ENCODE measurements at places on chromosomes 7 and 10.

DNA sequence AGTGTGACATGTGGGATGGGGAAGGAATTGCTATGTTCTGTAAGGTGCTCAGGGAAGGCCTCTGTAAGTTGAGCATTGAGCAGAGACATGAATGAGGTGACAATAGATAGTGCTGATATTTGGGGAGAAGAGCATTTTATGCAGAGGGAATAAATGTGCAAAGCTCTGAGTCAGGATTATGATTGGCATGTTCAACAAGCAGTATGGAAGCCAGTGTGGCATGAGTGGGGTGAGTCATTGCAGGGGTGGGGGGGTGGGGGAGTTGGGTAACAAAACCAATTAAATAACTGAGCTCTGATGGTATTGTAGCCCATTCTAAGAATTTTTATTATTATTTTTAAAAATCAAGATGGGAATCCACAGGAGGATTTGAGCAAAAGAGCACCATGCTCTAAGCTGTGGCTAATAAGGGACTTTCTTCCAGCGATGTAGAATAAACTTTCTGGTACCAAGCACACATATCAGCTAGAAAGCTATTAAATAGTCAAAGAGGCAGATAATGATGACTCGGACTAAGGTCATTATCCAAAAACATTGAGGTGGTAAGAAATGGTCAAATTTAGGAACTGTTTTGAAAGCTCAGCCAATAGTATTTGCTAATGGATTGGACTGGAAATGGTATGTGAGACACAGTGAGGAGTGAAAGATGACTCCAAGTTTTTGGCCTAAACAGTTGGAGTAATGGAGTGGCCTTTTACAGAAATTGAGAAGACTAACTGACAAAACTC, 96.4 kb downstream of the PRKG1 start:
- DNase-seq = no peak

DNA sequence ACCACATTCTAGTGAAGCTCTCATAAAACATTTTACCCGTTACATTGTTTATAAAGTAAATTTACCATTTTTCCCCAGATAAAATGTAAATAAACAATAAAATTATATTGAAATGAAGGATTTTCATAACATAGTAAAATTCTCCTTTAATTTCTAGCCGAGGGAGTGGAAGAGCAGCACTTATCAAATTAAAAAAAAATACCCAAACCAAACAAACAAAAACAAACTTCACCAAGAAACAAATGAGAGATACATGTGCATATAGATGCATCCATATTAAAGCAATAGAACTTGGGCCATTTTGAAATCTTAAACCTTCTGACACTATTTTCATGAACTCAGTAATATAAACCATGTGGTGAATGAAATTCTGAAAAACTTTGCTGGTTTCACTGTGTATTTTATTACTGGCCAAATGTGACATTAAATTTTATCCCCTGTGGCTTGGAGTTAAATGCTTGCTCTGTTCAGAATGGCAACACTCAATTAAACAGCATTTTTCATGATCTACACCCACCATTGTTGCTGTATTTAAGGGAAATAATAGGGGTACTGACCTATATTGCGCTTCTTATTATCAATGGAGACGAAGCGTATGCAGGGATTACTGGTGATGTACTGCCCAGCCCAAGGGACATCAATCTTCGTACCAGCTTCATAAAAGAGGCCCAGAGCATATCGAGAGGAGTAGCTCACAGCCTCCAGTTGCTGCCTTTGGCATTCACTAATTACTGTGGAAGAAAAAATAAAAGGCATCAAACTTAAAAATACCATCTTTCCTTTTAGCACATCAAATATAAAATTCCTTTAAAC, 220.9 kb downstream of the RNLS start:
- no peak for DNase-seq

GRCh38 chr7:9498303-9498702, 1064.9 kb downstream of the NXPH1 start:
- DNase-seq = no peak

GRCh38 chr7:109834851-109835250, 1256.1 kb upstream of the LRRN3 start:
- DNase-seq = no peak

- no peak for DNase-seq
These were observed 57.2 kb downstream of the SHH start for GRCh38 chr7:155755026-155755425.

DNA sequence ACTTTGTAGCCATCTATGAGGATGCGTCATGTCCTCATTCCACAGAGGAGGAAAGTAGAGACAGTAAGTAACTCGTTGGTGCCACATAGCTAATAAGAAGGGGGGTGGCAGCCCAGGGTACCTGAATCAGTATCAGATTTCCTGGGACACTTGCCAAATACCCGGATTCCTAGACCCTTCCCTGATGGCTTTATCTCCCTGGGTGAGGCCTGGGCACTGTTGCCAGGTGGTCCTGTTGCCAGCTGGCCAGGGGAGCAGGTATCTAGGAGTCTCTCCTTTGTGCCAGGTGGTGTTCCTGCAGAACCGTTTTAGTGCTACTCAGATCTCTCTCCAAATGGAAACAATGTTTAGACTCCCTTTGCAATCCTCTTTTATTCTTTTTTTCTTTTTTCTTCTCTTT, 12.7 kb downstream of the SLC29A3 start:
- DNase-seq = no peak
